ENCODE measurements at places on chromosomes 3 and 15. TPM values are rescaled to one million over a fixed set of nuclear protein-coding genes. Genes with fewer than 3 reads are reported as not detected.

CCR9 gene
- not detected for total RNA-seq

ALDH1L1 gene
- total RNA-seq, result not detected

NRG4 gene
- total RNA-seq, result not detected

TNFSF10 gene
- total RNA-seq, result 54.8 TPM

EXD1 gene
- not detected for total RNA-seq

LCMT2 gene
- 15.7 TPM for total RNA-seq

GRCh38 chr3:9211155-9211950 lies 38.1 kb downstream of the SRGAP3 start:
- no peak overlapping the region for H3K4me3 ChIP-seq
- H3K27me3 ChIP-seq, result peaks cover 2% of the 10 kb centered on the region
- no peak for DNase-seq
- peaks cover 20% of the 10 kb centered on the region for H3K4me1 ChIP-seq
- no peak overlapping the region for H3K27ac ChIP-seq

DNA sequence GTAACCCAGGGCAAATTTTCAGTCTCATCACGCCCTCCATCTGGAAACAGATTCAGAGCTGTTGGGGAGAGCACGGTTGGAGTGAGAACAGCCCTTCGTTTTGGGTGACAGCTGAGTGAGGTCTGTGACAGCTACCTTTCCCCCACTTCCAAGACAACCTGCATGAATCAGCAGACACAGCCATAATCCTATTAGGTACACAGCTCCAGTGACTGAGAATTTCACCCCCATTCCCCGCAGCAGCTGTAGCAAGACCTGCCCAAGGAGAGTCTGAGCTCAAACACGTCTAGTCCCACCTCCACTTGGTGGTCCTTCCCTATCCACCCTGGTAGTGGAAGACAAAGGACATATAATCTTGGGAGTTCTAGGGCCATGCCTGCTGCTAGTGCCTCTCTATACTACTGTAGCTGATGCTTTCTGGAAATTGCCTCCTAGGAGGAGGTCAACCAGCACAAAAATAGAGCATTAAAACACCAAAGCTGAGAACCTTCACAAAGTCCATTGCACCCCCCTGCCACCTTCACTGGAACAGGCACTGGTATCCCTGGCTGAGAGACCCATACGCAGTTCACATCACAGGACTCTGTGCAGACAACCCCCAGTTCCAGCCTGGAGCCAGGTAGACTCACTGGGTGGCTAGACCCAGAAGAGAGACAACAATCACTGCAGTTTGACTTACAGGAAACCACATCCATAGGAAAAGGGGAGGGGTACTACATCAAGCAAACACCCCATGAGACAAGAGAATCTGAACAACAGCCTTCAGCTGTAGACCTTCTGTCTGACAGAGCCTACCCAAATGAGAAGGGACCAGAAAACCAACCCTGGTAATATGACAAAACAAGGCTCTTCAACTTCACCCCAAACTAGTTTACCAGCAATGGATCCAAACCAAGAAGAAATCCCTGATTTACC lies 448.6 kb upstream of the CBLB start:
- H3K36me3 ChIP-seq, result peaks cover 3% of the 10 kb centered on the region
- peaks cover 11% of the 10 kb centered on the region for H3K4me1 ChIP-seq
- DNase-seq, result no peak
- no peak overlapping the region for H3K4me3 ChIP-seq

- DNase-seq, result no peak
- no peak overlapping the region for H3K4me3 ChIP-seq
- H3K36me3 ChIP-seq, result peaks cover 28% of the 10 kb centered on the region
- no peaks in the 10 kb centered on the region for H3K27me3 ChIP-seq
These were observed 45.7 kb downstream of the RLBP1 start for GRCh38 chr15:89175617-89176191.

DNA sequence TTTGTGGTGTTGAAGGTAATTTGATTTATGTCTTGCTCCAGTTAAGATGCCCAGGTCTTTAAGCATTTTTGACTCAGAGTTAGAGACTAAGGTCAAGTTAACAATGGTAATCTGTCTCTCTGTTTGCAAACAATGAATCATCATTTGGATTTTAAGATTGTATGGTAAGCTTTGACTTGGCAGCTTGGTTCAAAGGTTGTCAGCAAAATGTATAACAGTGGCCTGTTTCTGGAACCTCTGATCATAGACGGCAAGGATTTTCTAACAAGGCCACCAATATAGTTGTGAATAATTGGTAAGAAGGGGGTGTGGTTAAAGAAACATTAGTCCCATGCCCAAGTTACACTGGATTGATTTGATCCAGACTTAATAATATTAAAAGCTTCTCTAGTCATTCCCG lies 775.2 kb upstream of the GOLIM4 start:
- no peaks in the 10 kb centered on the region for H3K36me3 ChIP-seq
- no peak overlapping the region for H3K27ac ChIP-seq
- no peaks in the 10 kb centered on the region for H3K4me1 ChIP-seq
- DNase-seq, result no peak

DNA sequence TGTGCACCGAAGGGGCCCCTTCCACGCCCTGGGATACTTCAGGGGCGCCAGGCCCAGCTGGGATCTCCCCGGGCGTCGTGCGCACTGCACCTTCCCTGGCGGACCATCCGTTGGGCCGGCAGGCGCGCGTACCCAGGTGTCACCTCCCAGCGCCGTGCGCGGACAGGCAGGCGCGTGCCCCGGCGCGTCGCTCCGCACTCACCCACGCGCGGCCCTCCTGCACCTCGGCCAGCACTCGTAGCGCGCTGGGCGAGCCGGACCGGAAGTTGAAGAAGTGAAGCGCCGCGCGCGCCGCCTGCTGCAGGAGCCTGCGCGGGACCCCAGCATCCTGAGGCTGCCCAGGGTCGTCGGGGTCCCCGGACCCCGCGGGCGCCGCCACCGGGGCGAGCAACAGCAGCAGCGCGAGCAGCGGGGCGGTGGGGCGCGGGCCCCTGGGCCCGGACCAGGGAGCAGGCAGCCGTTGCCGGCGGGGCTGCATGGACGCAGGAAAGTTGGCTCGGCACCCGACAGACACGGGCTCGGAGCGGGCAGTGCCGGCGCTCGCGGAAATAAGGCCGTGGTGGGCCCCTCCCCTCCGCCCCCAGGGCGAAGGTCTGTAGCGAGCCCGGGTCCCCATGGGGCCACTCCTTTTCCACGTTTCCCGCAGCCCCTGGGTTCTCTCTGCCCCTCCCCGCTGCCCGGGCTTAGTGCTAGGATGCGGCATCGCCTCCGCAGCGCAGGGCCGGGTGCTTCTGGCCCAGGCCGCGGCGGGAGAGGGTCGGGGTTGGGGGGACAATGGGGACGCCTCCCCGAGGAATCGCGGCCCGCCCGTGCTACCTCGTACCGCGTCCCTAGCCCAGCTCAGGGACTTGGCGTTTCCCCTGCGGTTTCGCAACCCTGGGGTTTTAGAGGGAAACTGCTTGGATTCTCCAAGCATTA lies at the start of gene RARRES1:
Gene RARRES1, minus strand, starts transcription at position 520 of the 918 bp plus-strand sequence. Its CDS starts 42 bp downstream, at position 478.
- peak within 1 kb of the TSS; percentile 49 for H3K4me3 ChIP-seq
- H3K36me3 ChIP-seq, result peaks cover 2% of the 10 kb centered on the region
- no peak for DNase-seq

DNA sequence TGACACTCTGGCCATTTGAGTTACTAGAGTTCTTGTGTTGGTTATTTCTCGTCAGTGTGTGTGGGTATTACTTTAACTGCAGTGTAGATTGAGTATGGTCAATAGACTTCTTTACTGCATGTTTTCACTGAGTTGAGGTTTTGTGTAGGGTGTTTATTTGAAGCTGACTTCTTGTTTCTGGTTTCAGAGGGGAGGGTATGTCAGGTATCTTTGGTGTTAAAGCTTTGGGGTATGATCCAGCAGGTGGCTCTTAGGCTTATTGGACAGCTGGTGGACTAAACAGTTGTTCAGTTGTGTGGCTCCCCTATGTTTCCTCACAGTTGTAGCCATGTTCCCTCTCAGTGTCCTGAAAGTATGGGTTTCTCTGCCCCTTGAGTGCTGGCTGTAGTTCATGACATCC lies 72.0 kb downstream of the AKAP13 start:
- H3K4me1 ChIP-seq, result peaks cover 18% of the 10 kb centered on the region
- DNase-seq, result no peak
- peaks cover 42% of the 10 kb centered on the region for H3K36me3 ChIP-seq
- H3K4me3 ChIP-seq, result no peak overlapping the region
- no peaks in the 10 kb centered on the region for H3K27me3 ChIP-seq

- H3K36me3 ChIP-seq, result no peaks in the 10 kb centered on the region
- H3K4me3 ChIP-seq, result no peak overlapping the region
- H3K27me3 ChIP-seq, result no peaks in the 10 kb centered on the region
- H3K27ac ChIP-seq, result no peak overlapping the region
These were observed 161.6 kb upstream of the GBE1 start for GRCh38 chr3:81923038-81923437.

DNA sequence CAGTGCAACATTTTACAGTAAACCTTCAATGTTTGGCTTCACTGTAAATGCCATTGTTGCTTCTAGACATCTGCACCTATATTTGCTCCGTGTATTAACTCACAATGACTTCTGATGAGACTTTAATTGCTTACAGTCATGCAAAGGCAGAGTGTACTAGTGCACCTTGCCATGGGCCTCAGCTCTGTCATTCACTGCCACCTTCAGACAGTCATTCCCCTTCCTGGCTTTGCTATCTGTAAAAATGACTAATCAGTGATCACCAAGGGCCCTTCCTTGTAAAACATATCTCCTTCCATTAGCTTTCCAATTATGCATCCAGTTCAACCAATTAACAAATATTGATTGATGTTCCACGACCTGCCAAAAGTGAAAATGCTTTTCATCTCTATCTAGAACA lies 120.3 kb downstream of the ARRDC4 start:
- no peaks in the 10 kb centered on the region for H3K36me3 ChIP-seq
- no peak overlapping the region for H3K4me3 ChIP-seq
- H3K27me3 ChIP-seq, result no peaks in the 10 kb centered on the region
- no peak for DNase-seq
- H3K27ac ChIP-seq, result no peak overlapping the region

DNA sequence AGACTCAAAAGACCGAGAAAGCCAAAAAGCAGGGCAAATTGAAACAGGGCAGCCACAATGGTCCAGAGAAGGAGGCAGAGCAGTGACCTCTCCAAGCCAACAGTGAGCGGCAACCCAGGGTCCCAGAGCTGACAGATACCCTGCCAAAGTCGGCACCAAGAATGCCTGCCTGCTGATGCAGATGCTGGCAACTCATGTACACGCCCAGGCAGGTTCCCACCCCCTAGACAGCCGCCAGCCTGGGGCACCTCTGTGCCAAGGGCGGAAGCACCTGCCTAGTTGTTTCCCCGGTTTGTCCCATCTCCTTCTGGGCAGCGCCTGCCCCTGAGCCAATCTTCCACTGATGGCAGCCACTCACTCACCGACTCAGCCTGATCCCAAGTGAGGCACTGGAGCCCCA lies 22.1 kb downstream of the KLHL25 start:
- DNase-seq, result no peak
- H3K27ac ChIP-seq, result peak overlapping the region; percentile 28
- peaks cover 2% of the 10 kb centered on the region for H3K4me1 ChIP-seq
- no peak overlapping the region for H3K4me3 ChIP-seq

DNA sequence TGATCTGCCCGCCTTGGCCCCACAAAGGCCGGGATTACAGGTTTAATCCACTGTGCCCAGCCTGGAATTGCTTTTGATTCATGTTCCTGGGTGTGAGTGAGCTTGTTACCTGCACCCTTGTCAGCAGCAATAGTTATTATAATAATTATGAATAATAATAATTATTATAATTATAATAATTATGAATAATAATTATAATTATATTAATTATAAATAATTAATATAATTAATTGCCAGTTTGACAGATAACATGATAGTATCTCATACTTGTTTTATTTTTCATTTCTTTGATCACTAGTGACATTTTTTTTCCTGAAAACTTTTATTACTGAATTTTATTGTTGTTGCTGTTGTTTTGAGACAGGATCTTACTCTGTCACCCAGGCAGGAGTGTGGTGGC lies 21.1 kb upstream of the TRAK1 start:
- no peak for DNase-seq
- H3K4me3 ChIP-seq, result no peak overlapping the region
- no peak overlapping the region for H3K27ac ChIP-seq
- no peaks in the 10 kb centered on the region for H3K36me3 ChIP-seq

DNA sequence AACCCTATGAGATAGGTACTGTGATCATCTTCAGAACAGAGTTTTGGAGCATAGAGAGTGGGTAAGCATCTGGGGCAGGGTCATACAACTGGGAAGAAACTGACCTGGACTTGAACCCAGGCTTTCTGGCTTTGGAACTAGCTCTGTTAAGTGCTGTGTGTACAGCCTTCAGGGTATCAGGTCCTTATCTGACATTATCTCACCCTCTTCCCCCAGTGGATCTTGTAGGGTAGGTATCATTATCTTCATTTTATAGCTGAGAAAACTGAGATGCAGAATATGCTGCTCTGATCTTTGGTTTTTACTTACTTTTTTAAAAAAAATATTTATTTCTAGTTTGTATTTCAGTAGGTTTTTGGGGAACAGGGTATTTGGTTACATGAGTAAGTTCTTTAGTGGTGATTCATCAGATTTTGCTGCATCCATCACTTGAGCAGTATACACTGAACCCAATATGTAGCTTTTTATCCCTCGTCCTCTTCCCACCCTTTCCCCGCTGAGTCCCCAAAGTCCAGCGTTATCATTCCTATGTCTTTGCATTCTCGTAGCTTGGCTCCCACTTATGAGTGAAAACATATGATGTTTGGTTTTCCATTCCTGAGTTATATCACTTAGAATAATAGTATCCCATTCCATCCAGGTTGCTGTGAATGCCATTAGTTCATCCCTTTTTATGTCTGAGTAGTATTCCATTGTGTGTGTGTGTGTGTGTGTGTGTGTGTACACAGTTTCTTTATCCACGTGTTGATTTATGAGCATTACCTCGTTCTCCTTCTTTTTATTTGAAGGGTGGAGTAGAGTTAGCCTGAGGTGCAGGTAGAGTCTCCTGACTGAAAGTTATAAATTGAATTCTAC lies 271.2 kb downstream of the PTPRG start:
- H3K27me3 ChIP-seq, result no peaks in the 10 kb centered on the region
- no peak for DNase-seq
- no peaks in the 10 kb centered on the region for H3K36me3 ChIP-seq
- no peak overlapping the region for H3K4me3 ChIP-seq
- no peak overlapping the region for H3K27ac ChIP-seq
- no peaks in the 10 kb centered on the region for H3K4me1 ChIP-seq

GRCh38 chr3:146181216-146181615 lies 20.2 kb upstream of the PLOD2 start:
- DNase-seq, result no peak
- no peak overlapping the region for H3K4me3 ChIP-seq
- no peaks in the 10 kb centered on the region for H3K36me3 ChIP-seq
- H3K4me1 ChIP-seq, result no peaks in the 10 kb centered on the region
- H3K27ac ChIP-seq, result no peak overlapping the region

DNA sequence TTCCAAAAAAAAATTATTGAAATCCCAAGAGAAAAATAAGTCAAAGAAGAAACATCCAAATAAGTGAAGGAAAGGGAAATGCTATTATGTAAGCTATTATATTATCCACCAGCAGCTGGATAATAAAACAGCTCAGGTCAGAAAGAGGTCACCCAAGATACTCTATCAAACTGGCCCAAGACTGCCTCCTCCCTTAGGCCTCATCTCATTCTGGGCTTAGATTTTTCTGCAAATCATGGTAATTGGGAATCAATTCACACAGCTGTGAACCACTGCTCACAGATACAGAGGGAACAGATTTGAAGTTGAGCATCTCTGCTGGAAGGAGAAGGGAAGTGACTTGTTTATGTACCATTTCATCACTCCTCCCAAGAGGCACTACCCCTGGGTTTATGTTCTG lies 294.6 kb upstream of the DPPA4 start:
- no peaks in the 10 kb centered on the region for H3K27me3 ChIP-seq
- H3K27ac ChIP-seq, result no peak overlapping the region
- no peaks in the 10 kb centered on the region for H3K4me1 ChIP-seq
- H3K4me3 ChIP-seq, result no peak overlapping the region

- no peaks in the 10 kb centered on the region for H3K27me3 ChIP-seq
- DNase-seq, result no peak
- no peak overlapping the region for H3K27ac ChIP-seq
- no peaks in the 10 kb centered on the region for H3K36me3 ChIP-seq
- H3K4me1 ChIP-seq, result no peaks in the 10 kb centered on the region
These were observed 287.5 kb upstream of the CNTN6 start for GRCh38 chr3:805326-805725.

Data from activated T-helper 2 cell treated with anti-CD3 and anti-CD28 coated beads, Interferon-gamma antibody, Interleukin-2, Interleukin-4, amounts not matched to agents 10 μg/mL and 5 μg/mL and 100 μg/mL, durations not matched to agents 14 hours and 24 hours and 36 hours (primary cell).